ENCODE measurements at places on chromosomes 2 and 18. TPM values are rescaled to one million over a fixed set of nuclear protein-coding genes. Genes with fewer than 3 reads are reported as not detected.

- H3K4me1 ChIP-seq: no peaks in the 10 kb centered on the region
- H3K36me3 ChIP-seq: no peaks in the 10 kb centered on the region
- no peak for DNase-seq
- H3K27me3 ChIP-seq: peaks cover 12% of the 10 kb centered on the region
Measured at GRCh38 chr18:36348331-36348730, 50.8 kb downstream of the FHOD3 start.

GRCh38 chr2:223856584-223856983, 19.2 kb upstream of the AP1S3 start:
- no peak overlapping the region for H3K27ac ChIP-seq
- no peak for DNase-seq
- H3K4me3 ChIP-seq: no peak overlapping the region
- H3K36me3 ChIP-seq: peaks cover 27% of the 10 kb centered on the region
- no peaks in the 10 kb centered on the region for H3K27me3 ChIP-seq
- peaks cover 9% of the 10 kb centered on the region for H3K4me1 ChIP-seq

- no peaks in the 10 kb centered on the region for H3K27me3 ChIP-seq
- no peak for DNase-seq
- no peak overlapping the region for H3K4me3 ChIP-seq
Measured at GRCh38 chr2:237536617-237537016, 29.8 kb upstream of the PRLH start.

- no peaks in the 10 kb centered on the region for H3K36me3 ChIP-seq
- no peak for DNase-seq
- peaks cover 17% of the 10 kb centered on the region for H3K27me3 ChIP-seq
- peaks cover 2% of the 10 kb centered on the region for H3K4me1 ChIP-seq
Measured at GRCh38 chr2:85179541-85179940, 46.3 kb downstream of the TCF7L1 start.

DNA sequence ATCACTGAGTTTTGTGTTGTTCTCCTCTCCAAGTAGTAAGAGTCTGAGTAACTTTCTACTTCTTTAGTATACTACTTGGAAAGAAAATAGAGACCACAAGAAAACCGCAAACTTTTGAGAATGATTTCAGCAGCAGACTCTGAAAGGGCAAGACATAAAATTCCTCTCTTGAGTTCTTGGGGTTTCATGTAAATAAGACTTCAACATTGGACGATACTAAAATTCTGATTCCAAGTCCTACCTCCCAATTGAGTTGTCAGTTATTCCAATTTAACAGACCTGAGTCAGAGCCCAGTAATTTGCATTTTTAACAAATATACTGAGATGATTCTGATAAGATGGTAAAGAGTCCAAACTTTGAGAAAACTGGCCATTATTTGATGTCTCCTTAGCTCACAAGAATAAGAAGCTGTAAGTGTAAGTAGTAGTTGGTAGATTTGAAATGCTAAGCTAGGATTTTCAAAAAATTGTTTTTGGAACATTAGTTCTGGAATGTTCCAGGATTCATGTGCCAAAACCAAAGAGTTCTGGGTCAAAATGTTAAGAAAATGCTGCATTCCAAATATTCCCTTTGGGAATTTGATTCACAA, 261.6 kb upstream of the SPOPL start:
- no peak overlapping the region for H3K27ac ChIP-seq
- no peak overlapping the region for H3K4me3 ChIP-seq
- no peaks in the 10 kb centered on the region for H3K4me1 ChIP-seq
- DNase-seq: no peak
- no peaks in the 10 kb centered on the region for H3K27me3 ChIP-seq

- H3K4me1 ChIP-seq: peaks cover 22% of the 10 kb centered on the region
- H3K27ac ChIP-seq: no peak overlapping the region
- DNase-seq: no peak
- no peaks in the 10 kb centered on the region for H3K27me3 ChIP-seq
- H3K4me3 ChIP-seq: no peak overlapping the region
Measured at GRCh38 chr2:10390369-10390801, 57.7 kb downstream of the ODC1 start.

DNA sequence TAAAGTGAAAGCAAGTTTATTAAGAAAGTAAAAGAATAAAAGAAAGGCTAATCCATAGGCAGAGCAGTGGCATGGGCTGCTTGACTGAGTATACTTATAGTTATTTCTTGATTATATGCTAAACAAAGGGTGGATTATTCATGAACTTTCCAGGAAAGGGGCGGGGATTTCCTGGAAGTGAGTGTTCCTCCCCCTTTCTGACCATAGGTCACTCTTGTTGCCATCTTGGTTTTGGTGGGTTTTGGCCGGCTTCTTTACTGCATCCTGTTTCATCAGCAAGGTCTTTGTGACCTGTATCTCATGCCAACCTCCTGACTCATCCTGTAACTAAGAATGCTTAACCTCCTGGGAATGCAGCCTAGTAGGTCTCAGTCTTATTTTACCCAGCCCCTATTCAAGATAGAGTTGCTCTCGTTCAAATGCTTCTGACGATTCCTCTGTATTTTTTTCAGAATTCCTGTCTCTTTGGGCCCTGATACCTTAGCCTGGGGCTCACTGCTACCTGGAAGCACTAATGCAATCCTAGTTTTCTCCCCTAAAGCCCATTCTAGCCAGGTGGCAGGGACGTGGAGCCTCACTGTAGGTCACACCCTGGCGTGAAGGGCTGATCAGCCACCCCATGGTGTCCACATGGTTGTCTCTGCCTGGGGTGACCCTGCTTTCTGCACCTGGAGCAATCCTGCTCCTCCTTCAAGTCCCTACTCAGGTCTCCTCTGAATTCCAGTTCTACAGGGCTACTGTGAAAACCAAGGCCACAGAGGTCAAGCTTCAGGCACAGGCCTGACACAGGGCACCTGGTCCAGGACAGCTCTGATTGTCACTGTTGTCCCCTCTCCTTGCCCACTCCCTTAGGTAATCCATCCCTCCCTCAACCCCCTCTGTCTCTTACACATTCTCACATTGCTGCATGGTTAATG, 6.0 kb upstream of the SLC35F6 start:
- H3K36me3 ChIP-seq: no peaks in the 10 kb centered on the region
- H3K4me1 ChIP-seq: peaks cover 10% of the 10 kb centered on the region
- no peak overlapping the region for H3K27ac ChIP-seq
- DNase-seq: no peak

The C2orf78 gene
- total RNA-seq: not detected
